ENCODE measurements at places on chromosomes 3 and 15. TPM values are rescaled to one million over a fixed set of nuclear protein-coding genes. Genes with fewer than 3 reads are reported as not detected.

GRCh38 chr3:28564211-28564610 is 215.6 kb upstream of the AZI2 start:
- DNase-seq, result no peak

Gene PRSS50
- not detected for total RNA-seq

DNA sequence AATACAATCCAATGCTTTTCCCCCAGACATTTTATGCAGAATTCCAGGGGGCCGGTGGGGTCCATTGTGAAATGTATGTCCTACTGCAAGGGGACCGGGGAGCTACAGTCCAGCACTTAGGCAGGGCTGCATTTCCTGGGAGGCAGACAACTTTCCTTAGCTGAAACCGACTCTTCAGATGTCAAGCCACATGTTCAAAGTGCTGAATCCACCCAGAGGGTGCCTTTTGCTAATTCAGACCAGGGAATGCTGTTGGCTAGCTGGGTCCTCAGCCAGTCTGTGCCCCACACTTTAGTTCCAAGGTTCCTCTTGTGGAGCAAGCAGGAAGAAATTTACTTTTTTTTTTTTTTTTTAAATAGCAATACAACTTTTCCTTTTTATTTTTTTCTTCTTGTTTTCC is 219.5 kb upstream of the LRTM1 start:
- no peak for DNase-seq

Gene NME9
- not detected for total RNA-seq

Gene EOMES
- 0.63 TPM for total RNA-seq

DNA sequence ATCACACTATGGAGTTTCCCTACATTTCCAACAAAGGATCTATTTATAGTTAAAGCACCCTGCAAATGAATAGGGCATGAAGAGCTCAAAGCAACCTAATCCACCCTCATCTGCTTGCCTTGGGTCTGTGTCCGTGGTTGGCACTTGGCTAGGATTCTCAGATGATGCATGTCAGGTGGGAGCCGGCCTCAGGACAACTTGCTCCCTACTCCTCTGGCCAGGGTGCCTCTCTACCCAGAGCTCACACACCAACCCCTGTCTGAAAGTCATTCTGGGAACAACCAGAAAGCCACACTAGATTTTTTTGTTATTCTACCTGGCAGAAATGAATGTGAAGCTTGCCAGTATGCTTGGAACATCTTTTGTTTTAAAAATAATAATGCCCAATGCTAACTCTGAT is 13.2 kb downstream of the ARHGEF3 start:
- DNase-seq, result no peak

Gene NECTIN3
- total RNA-seq, result 33.4 TPM

GRCh38 chr3:62109534-62109933 is 263.8 kb downstream of the FEZF2 start:
- DNase-seq, result no peak

Gene MAP3K13
- total RNA-seq, result 16.9 TPM

Gene KIF15
- 0.84 TPM for total RNA-seq

- no peak for DNase-seq
Observed at GRCh38 chr3:177833332-177833731, 636.0 kb upstream of the TBL1XR1 start.

Gene ADAMTS17
- 10.7 TPM for total RNA-seq

DNA sequence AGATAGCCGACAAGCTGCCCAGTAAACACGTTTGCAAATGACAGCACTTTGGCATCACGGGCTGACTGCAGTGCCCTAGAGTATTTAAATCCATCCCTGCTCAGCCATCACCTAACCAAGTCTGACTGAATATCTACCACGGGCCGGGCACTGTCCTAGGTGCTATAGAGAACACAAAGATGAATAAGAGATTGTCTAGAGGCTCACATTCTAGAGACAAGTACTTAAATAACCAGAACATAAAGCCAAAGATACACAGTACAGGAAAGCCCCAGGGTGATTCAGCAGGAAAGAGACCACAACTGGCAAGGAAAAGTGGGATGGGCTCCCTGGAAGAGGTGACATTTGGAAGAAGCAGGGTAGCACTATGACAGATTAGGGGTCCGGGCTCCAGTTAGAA is 103.5 kb downstream of the MYLK start:
- no peak for DNase-seq

- no peak for DNase-seq
Observed at GRCh38 chr3:49416867-49417266, 4.6 kb downstream of the TCTA start.

GRCh38 chr3:118912188-118912587 is 122.5 kb downstream of the IGSF11 start:
- DNase-seq, result no peak

DNA sequence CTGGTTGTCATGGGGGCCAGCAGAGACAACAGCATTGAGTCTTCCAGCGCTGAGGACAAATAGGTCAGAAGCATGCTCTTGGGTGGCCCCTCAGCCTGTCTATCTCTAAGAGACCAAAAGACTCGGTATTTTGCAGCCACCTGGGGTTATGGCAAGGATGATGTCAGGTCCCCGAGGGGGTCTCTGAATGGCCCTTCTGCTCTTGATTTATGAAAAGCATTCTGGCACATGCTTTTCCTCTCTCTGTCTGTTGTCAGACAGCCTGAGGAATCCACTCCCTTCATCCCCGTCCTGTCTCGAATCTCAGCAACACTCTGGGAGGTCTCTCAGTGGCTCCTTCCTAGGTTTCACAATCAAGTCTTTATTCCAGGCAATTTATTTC is 156.6 kb upstream of the RGMA start:
- DNase-seq, result no peak

DNA sequence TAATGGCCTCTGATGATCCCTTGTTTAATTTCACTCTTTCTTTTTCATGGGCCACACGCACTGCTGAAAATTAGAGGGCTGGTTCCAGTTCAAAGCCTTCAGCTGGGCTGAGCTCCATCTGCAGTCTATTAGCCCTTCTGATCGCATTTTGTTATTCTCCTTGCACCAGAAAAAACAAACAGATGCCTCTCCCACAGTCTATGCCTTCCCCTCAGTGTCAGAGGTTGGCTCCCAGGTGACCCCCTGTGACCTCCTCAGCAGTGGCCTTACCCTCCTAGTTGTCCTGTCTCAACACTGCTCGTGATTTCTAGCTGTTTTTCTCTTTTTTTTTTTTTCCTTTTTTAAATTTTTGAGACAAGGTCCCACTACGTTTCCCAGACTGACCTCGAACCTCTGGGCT is 77.1 kb upstream of the PRTG start:
- DNase-seq, result no peak

- DNase-seq, result no peak
Observed at GRCh38 chr15:97691799-97692198, 268.7 kb upstream of the ARRDC4 start.

Gene SUCNR1
- total RNA-seq, result 2.8 TPM

DNA sequence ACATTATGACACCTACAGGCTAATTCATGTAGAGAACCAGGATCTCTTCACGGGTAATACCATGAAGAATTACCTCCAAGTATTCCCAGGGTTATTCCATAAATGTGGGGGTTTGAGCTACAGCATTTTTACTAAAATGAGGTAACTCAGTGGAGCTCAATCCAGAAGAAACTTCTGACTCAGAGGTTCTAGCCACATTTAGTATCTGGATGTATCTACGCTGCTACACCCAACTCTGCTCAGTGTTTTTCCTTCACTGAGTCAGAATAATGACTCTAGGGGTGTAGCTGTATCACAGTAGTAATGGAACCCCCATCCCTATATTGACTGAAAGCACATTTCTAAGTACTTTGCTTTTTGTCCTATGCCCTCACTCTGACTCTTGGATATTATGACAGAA is 52.4 kb downstream of the COPS2 start:
- DNase-seq, result no peak

- peak; percentile 42 for DNase-seq
Observed at GRCh38 chr3:126522363-126522788, 1.6 kb upstream of the CHST13 start.

DNA sequence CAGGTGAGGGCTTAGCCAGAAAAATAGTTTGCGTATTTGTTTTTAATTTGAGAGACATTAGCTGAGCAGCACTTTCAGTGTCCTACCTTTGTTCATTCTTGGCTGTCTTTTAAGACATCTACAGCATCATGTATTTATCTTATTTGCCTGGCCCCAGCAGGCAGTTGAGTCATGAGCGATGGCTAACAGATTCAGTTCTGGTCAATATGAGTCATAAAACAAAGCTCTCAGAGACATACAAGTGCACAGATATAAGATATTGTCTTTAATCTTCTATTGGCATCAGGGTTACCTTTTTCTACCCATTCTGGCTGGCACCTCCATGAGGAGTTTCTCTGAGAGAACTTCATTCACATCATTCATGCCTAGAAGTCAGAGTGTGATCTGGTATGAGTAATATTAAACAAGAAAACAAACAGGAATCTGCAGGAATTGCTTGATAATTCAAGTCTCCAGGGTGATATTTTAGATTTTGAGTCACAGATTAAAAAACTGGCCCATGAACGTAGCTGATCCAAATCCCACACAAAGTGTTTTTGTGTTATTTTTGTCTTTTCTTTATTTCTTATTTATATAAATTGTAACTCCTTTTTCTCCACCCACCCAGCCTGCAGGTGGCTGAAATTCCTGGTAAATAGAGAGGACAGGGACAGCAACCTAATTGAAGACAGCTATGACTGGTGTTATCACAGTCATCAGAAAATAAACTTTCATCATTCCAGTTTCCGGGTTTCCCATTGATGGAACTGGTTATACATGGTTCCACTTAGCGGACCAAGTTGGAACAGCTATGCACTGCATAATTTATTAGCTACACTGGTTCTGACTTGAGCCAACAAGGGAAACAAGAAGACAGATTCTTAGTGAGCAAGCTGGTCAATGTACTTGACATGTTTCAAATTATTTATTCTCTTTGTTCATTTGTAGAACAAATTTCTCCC is 47.3 kb downstream of the PLSCR2 start:
- DNase-seq, result no peak

- DNase-seq, result no peak
Observed at GRCh38 chr3:125433611-125434041, 58.5 kb upstream of the ZNF148 start.

GRCh38 chr3:43522727-43523362 is 99.0 kb downstream of the ANO10 start:
- no peak for DNase-seq

Gene ITIH4
- 1.2 TPM for total RNA-seq

- DNase-seq, result no peak
Observed at GRCh38 chr15:66773129-66773873, 71.3 kb downstream of the SMAD6 start.

DNA sequence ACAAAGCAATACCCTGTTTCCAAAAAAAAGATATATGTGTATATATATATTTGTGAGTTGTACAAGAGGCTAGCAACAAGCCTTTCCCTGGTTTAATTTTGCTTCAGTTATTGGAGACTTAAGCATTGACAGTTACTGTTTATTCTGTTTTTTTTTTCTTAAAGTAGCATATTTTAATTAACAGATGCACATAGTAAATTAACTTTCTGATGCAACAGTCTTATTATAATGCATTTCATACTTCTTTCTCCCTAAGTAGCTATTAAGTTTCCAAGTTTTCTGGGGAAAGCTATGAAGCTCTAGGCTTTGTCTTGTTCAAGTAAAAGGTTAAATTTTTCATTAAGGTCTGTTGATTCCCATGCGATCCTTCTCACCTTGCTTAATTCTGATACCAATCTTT is 17.9 kb downstream of the PRKCI start:
- no peak for DNase-seq

DNA sequence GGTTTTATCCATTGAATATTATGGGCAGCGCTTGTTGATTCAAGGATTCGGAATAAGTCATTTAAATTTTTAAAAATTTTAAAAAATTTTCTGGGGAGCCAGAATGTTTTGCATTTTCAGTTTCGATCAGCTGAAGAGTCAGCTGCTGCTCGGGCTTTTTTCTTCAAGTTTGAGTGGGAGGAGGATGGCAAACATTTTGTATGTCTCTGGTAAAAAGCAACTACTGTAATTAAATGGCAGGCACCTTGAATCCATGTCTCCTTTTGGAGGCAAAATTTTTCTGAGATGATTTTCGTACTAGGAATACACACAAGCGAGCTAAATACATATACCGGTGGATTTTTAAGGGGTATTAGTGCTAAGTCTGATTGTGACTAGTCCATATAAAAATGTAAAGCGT is 612 bp downstream of the C3orf38 start:
- DNase-seq, result no peak

All from omental fat pad (tissue), 4 donors.